Hepatic stellate cell (primary cell): ENCODE measurements at places on chromosomes 4 and X.

DNA sequence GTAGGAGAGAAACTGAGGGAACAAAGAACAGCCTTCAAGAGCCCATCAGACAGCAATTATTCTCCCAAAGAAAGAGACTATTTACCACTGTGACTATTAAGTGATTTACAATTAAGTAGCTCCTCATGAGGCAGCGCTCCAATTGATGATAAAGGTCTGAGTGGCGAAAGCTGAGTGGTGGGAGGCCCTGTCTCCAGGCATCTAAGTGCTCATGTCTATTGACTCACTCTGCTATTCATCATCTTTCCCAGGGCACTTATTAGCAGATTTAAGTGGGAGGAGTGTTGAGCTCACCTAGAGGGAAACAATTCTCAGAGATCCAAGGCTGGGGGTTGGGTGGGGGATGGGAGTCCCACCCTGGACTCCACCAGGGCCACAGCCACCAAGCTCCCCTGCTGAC lies 23.3 kb downstream of the AMER1 start:
- no peak for DNase-seq

DNA sequence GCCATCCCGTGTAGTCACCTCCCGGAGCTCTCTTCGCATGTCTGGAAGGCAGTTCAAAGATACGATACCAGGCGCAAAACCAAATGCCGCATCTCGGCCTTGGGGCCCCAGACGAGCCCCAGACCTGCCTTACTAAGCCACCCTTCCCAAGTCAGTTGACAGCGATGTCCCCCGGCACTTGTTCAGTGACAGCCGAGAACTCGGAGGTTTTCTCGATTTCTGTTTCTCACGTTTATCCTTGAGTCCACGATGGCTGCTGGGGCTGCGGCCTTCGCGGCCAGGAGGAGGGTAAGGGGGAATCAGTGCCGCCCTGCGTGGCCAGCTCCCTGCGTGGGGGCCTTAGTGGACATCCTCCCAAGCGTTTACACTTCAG lies 7.3 kb downstream of the MAEA start:
- no peak for DNase-seq

GRCh38 chrX:6574762-6575161 lies 39.8 kb upstream of the VCX3A start:
- no peak for DNase-seq

GRCh38 chr4:155426953-155427352 lies 50.2 kb upstream of the MAP9 start:
- no peak for DNase-seq

DNA sequence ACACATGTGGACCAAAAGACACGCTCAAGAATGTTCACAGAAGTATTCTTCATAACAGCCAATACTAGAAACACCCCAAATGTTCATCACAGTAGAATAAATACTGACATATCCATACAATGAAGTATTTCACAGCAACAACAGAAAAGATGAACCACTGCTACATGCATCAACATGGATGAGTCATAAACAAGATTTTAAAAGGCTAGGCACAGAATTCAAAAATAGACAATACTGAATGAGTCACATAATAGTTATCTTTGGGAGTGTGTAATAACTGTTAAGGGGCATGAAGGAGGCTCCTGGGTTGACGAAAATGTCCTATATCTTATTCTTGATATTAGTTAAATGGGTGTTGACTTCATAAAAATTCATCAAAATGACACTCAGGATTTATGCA lies 43.5 kb downstream of the CLOCK start:
- peak; percentile 28 for DNase-seq

- no peak for DNase-seq
These were observed 87.3 kb upstream of the ANXA3 start for GRCh38 chr4:78464265-78464664.

- peak; percentile 36 for DNase-seq
These were observed 115.8 kb upstream of the BMPR1B start for GRCh38 chr4:94641702-94642560.

DNA sequence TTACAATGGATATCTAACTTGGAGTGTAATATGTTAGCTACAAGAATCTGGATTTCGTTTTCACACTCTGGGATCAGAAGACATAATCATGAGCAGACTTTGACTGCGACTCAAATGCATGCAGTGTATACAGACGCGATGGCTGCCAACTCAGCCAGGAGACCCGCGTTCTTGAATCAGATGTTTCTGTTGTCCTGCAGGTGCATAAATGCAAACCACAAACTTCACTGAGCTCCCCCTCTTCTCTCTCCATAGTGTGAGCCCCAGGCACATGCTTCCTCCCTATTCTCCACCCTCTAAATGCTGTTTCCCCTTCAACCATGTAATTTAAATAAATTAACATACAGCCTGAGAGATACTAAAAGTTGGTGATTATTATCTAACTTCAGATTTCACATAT lies 347.9 kb downstream of the DCHS2 start:
- no peak for DNase-seq

DNA sequence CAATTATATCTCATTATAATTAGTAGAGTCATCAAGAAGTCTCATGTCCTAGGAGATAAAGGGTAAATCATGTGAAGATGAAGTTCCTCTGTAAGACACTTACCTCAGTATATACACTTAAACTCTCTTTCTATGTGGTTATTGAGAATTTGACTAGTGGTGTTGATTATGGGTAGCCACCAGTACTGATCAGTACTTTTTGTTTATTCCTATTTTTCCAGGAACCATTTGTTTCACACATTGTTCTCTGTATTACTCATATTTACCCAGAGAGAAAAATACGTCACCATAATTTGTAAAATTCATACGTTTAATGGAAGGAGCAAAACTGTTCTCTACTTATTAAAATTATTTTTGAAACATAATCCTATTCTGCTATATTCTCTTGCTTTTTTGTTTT lies 55.8 kb upstream of the PRDM8 start:
- no peak for DNase-seq
